ENCODE measurements at places on chromosomes 5 and 9.

DNA sequence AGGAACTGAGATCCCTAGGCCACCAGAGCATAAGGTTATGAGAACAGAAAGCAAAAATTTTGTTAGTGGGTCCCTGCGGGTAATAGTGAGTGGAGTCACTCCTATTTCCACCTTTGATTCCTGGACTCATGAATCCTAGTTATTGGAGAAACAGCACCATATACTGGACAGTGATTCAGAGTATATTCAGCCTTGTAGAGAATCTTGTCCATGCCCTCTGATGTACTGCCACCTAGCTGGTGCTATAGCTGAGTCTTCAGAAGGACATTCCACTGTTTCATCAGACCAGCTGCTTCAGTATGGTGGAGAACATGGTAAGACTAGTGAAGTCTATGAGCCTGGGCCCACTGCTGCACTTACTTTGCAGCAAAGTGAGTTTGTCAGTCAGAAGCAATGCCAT lies 25.0 kb upstream of the ITGA2 start:
- no peak for DNase-seq

DNA sequence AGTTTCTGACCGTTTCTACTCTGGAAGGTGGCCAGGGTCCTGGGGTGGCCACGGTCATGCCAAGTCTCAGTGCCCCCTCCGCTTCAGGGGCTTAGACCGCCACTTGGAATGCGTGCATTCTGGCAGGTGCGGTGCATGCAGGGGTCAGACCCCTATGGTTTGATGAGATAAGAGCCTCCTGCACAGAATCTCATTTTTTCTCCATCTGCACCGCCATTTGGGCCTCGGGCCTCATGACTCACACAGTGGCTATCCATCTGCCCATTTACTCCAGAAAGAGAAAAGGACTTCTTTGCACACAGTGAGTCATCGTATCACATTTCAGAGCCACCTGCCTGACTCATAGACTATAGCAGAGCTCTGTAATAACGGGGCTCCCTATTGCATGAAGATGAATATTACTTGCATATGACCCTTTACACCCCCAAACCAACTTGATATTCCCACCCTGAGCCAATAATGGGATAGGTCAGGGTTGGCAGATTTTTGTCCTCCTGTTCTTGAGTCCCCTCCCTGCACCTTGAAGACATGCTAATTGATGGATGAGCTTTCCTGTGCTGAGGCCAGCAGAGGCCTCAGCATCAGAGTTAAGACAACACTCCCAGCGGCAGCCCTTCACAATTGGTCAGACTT lies 157.4 kb downstream of the NR3C1 start:
- DNase-seq: no peak

DNA sequence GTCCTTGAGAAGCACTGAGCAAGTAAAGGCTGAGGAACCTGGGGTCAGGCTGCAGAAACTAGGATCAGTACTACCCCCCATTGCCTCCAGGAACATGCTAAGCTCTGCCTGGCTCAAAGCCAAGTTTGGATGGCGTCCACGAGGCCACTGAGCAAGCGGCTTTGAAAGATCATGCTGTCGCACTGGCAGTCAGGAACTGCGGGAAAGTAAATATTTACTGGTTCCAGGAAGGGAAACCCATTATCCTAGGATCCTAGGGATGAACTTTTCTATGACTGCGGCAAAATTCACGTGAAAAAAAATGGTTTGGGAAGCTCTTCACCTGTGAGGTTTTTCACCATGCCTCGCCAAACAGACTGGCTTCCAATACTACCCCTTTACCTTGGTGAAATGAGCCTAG lies 75.3 kb upstream of the PJA2 start:
- no peak for DNase-seq

GRCh38 chr5:32369542-32370155 lies 56.9 kb upstream of the MTMR12 start:
- DNase-seq: no peak

- no peak for DNase-seq
Observed at GRCh38 chr9:17775656-17776055, 196.8 kb downstream of the SH3GL2 start.

GRCh38 chr9:33329117-33329563 lies 38.8 kb downstream of the NFX1 start:
- DNase-seq: no peak

- no peak for DNase-seq
Observed at GRCh38 chr9:136159851-136160250, 41.2 kb upstream of the TMEM250 start.

DNA sequence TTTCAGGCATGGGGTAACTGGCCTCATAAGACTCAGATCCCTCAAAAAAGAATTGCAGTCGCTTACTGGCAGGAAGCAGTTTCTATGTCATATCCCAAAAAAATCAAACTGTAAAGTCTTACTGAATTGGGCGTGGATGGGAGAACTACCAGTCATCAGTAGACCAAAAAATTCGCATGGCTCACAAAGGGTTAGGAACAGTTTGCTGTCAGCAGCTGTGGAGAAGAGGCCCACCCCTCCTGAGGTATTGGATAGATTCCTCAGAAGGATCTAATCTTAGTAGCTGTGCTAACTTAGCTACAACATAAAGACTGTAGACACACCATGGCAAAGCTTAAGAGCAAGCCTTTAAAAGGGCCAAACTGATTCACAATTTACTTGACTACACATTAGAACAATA lies 478.3 kb upstream of the FTMT start:
- no peak for DNase-seq

DNA sequence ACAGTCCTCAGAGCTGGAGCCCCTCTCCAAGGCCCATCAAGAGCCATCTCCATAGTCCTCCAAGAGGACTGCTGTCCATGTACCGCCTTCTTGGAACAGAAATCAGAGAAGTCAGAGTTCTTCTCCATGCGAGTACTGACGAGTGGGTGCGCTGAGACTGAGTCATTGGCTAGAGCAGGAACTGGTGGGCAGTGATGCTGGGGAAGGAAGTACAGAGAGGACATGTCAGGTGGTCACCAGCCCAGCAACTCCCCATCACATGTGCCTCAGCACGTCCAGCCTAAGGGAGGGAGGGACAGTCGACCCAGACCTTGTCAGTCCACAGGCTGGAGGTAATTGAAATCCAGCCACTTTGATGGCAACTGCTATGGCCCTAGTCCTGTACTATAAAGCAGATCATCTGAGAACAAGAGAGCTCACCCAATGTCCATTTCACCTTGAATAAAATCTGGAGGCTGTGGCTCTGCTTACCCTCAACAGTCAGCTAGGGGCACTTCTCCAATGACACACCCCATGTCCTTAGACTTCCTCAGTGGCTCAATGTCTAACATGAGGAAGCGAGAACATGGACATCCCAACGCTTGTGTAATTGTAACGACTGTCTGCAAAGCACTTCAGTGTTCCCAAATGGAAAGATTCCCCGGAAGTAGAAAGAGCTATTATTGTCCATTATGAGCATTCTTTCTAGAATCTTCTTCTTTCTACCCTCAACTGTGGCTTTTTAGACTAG lies 15.0 kb upstream of the FBP1 start:
- DNase-seq: no peak

DNA sequence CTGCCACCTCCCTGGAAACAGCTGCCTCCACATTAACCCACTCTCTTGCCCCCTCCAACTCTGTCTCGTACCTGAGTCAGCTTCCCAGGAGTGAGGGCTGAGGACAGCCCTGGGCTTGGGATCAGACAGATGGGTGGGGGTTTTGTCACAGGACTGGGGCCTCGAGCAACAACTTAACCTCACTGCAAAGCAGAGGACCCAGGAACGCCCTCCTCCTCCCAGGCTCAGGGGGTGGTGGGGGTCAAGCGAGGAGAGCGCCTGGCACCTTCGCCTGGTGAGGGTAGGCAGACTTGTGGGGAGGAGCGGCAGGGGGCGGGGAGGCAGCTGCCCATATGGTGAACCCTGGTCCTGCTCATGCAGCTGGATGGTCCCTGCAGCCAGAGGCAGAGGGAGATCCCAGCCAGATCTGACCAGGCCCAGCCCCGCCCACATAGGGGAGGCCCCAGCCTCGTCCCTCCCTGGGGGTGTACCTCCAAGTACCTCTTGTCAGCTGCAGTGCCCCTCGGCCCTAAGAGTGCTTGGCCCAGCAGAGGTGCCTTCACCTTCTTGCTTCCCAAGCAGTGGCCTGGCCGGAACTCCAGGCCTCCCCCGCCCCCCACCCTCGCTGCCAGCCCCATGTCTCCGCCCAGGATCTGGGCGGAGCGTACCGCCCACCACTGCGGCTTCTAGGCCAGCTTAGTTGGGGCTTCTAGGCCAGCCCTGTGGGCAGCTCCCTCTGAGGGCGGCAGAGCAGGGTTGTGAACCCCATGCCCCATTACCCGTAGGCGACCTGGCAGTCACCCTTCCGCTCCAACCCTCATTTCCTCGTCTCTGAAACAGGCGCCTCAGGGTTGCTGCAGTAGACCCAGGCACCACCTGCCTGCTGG lies at the start of gene SARDH:
SARDH (minus strand) TSS at position 579 of the 866 bp plus-strand sequence. CDS start 4,179 bp downstream, outside the sequence.
- DNase-seq: no peak

GRCh38 chr5:115490596-115490995 lies 54.0 kb downstream of the FEM1C start:
- DNase-seq: no peak

DNA sequence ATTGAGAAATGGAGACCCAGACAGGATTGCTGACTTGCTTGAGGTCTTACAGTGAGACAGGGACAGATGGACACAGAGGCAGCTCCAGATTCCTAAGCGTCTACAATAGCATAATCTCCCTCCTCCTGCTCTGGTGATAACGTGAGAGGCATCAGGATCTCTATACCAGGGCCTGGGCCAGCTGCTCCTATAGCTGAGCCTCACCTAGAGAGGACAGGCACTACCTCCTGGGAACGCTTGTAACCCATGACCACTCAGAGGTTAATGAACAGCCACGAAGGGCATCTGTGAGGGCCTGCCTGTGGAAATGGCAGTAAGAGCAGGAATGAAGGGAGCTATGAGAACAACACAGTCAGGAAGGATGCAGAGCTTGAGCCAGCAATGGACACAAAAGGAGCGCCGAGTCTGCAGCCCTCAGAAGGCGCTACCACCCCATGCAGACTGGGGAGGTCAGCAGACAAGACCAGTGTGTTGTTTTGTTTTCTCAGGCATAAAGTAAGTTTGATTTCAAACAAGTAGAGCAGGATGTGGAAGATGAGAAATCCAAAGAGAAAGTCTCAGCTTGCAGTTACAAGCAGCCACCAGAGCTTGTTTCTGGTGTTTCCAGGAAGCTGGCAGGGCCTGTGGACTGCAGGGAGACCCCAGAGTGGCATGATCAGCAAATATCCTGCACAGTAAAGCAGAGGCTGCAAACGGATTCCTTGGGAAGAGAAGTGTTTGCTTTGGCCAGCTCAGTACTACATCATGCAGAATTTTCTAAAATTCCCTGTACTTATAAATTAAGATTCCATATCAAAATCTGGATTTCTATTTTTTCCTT lies 17.4 kb downstream of the ANKS6 start:
- no peak for DNase-seq

DNA sequence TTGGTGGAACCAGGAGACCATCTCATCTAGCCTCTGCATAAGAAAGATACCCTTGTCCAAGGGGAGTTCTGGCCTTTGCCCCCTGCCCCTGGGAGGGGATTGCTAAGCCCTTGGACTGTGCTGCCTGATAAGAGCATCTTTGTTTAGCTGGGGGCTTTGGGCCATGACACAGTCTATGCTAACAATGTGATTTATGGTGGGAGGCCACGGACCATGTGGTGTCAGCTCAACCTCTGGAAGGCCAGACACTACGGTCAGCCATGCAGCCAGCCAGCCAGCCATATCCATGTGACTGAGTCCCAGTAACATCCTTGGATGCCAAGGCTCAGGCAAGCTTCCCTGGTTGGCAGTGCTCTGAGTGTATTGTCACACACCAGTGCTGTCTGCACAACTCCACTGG lies 244.4 kb downstream of the FSTL4 start:
- no peak for DNase-seq

- DNase-seq: no peak
Observed at GRCh38 chr5:60470881-60471280, 229.1 kb downstream of the DEPDC1B start.

- DNase-seq: no peak
Observed at GRCh38 chr9:18466101-18466500, 7.9 kb upstream of the ADAMTSL1 start.

- no peak for DNase-seq
Observed at GRCh38 chr5:44809956-44810420, 1.2 kb downstream of the MRPS30 start.

- DNase-seq: no peak
Observed at GRCh38 chr5:89988129-89988810, 421.3 kb downstream of the CETN3 start.

GRCh38 chr5:107184066-107184465 lies 486.7 kb downstream of the EFNA5 start:
- no peak for DNase-seq

DNA sequence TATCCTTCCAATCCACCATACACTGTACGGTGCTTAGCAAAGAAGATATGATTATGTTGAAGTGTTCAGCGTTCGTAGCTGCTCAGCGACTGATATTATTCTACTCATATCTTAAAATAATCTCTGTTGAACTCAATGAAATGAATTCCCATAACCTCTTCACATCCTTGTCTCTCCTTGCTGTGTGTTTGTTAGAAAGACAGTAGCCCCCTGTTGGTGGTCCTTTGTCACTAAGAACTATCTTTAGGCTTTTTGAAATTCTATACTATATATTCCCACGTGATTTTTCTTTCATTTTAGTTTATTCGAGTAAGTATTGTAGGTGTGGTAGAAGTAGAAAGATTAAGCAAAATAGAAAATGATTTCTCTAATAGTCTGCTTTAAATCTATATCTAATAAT lies 762.8 kb upstream of the WWC1 start:
- DNase-seq: no peak

DNA sequence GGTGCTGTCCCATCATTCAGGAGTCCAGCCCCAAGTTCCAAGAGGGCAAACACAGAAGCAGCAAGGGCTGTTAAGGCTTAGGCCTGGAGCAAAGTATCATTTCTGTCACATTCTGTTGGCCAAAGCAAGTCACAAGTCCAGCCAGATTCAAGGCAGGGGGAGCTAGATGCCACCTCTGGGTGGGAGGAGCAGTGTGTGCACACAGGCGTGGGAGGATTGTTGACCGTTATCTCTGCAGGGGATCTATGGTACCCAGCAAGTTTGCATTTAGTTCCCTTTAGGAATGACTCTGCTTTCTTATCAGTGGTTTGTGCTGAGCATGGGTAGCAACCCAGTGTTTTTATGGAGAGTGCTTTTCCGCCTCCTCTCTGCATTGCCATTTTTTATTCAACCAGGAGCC lies 278.9 kb downstream of the NR3C1 start:
- no peak for DNase-seq

DNA sequence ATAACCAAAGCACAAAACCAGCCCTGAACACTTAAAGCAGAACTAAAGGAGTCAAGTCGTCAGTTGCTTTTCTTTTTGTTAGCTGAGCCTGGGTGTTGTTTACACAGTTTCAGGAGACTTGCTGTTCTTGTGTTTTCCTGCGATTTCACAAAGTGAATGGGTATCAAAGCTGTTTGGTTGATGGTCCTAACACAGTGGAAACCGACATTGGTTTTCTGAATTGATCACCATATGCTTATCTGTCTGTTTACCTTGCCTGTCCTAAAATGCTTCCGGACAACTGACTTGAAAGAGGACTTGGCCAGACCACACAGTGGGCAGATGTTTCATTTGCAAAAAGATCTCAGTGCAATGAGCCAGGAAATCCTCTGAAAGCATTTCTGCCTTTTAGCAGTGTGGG lies 676.4 kb downstream of the PRELID2 start:
- DNase-seq: no peak
